ENCODE measurements at places on chromosomes 5 and 9. TPM values are rescaled to one million over a fixed set of nuclear protein-coding genes. Genes with fewer than 3 reads are reported as not detected.

The ECSCR gene
- not detected for total RNA-seq

The ATP10B gene
- not detected for total RNA-seq

The PDLIM4 gene
- 0.26 TPM for total RNA-seq

The TEX48 gene
- total RNA-seq = not detected

The PCDHGC4 gene
- not detected for total RNA-seq

The ORM2 gene
- not detected for total RNA-seq
